ENCODE measurements at places on chromosomes 4 and X. TPM values are rescaled to one million over a fixed set of nuclear protein-coding genes. Genes with fewer than 3 reads are reported as not detected.

- no peak for DNase-seq
Observed at GRCh38 chrX:42495139-42495538, 282.8 kb downstream of the PPP1R2C start.

- no peak for DNase-seq
Observed at GRCh38 chr4:7819446-7819845, 120.2 kb downstream of the AFAP1 start.

- DNase-seq = no peak
Observed at GRCh38 chr4:41359422-41359775, 102.7 kb downstream of the UCHL1 start.

DNA sequence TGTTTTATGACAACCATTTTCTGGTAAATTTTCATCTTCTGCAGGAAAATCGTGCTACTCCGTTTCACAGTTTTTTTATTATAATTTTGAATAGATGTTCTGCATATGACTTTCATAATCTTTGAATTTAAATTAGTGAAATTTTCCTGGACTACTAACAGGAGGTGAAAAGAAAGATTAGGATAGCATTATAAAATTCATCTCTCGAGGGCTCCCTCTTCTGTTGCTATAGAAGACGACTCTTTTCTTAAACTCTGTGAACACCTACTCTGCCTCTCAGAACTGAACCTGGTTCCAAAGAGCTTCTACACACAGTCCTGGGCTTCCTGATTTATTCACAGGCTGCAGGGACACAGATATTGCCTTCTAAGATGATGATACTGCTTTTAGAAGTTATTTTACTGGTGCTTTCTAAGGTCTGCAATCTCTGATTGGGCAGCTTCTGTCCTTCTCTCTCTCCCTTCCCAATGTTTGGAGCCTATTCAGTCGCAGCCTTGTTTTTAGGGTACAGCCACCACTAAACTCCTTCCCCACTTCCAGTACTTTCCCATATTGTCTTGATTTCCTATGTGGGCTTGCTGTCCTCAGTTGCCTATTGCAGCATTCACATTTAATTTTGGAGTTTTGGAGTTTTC lies 10.1 kb upstream of the SAP30 start:
- DNase-seq = no peak

- DNase-seq = no peak
Observed at GRCh38 chr4:74999714-75000309, 66.9 kb downstream of the PARM1 start.

DNA sequence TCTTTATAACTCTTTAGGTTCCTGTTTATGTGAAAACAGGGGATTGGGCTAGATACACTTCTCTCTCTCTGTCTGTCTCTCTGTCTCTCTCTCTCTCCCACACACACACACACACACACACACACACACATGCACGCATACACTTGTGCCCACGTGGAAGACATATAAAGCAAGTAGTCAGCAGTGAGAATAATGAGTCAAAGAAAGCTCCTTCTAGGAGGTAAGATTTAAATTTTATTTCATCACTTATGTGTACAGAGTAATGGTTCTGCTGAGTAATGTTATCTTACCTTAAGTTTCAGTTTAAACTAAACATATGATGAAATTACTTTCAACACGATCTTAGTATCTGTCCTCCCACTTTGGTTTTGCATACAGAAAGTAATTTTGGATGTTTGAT lies 243.0 kb upstream of the TEX13A start:
- no peak for DNase-seq

ARAP2 gene
- 35.8 TPM for total RNA-seq

TCEAL2 gene
- not detected for total RNA-seq

HTN1 gene
- total RNA-seq = not detected

GRCh38 chr4:182843808-182844325 lies 73.3 kb downstream of the DCTD start:
- DNase-seq = no peak

XPNPEP2 gene
- total RNA-seq = 1.3 TPM

FGF13 gene
- total RNA-seq = not detected

DNA sequence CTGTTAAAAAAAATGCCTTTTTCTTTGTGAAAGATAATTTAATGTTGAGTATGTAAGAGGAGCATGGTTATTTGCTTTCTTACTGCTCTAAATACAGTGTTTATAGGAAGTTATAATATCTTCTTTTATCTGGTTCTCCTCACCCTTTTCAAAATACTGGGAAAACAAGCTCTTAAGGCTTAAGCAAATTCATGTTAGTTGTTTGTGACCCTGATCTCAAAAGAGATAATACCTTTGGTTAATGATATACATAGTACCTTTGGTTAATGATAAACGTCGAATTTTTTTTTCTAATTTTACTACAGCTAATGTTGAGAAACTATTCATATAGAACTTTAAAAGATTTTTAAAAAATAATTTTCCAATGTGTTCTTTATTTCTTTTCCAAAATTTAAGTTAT lies 180.1 kb downstream of the RAPGEF2 start:
- DNase-seq = no peak

GRCh38 chr4:57448452-57448851 lies 338.3 kb upstream of the IGFBP7 start:
- DNase-seq = no peak

CTAG2 gene
- total RNA-seq = not detected

DNA sequence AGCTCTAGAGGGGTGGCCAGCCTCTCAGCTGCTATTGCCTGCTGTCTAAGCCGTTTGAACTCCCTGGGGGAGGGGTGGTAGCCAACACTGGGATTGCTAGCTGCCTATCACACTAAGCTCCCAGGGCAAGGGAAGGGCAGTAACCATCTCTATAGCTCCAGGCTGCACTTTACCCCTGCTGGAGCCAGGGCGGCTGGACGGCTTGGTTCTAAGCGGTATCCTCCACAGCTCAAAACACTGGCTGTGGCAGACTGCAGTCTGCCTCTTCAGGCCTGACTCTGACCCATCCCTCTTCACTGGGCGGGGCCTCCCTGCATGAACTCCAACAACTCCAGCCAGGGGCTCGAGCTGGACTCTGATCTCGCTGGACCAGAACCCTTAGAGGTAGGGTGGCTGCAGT lies 55.3 kb upstream of the GNRHR start:
- no peak for DNase-seq

BMPR1B gene
- total RNA-seq = not detected

- no peak for DNase-seq
Observed at GRCh38 chr4:150145946-150146340, 67.7 kb downstream of the DCLK2 start.

DNA sequence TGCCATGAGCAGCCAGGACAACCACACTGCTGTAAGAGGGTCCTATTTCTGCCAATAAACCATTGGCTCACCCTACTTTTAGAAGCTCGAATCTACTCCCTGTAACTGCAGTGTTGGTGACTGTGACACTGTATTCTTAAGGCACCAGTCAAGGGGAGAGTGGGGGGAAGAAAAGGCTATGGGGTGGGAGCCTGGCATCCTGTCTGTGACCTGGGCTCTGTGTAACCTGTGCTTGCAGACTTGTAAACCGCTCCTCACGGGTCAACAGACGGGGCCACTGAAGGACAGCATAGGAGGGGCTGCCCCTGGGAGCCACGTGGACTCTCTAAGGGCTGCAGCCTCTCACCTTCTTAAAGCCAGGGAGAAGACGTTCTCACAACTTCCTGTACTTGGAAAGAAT lies 42.2 kb upstream of the ENPP6 start:
- no peak for DNase-seq

- DNase-seq = no peak
Observed at GRCh38 chrX:96386981-96387380, 297.7 kb upstream of the DIAPH2 start.

DNA sequence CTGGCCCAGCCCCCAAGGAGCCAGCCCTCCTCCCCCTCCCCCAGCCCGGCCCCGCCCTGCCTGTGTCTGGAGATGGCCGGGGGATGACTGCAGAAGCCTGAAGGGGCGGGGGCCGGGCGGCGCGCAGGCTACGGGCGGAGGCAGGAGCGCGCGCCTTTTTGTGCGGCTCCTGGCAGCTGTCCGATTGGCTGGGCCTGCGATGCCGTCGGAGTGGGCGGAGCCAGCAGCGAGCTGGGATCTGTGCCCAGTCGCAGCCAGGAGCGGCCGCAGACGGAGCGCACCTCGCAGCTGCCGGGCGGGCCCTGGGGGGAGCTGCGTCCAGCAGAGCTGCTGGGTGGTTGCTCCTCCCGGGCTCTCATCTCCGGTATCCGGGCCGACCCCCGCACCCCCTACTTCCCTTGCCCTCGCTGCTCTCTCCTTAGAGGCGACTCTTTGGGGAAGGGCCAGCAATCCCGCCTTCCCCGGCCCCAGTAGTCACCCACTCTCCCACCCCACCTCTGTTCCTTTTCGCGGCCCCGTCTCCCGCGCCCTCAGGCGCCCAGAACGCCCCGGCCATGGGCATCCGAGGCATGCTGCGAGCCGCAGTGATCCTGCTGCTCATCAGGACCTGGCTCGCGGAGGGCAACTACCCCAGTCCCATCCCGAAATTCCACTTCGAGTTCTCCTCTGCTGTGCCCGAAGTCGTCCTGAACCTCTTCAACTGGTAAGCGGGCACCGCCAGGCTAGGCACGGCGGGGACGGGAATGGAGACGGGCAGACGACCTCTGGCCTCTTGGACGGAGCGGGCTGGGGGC lies at the start of gene GABRQ:
Gene GABRQ, plus strand, starts transcription at position 247 of the 794 bp plus-strand sequence. Its CDS starts 308 bp downstream, at position 555.
- DNase-seq = no peak

DNA sequence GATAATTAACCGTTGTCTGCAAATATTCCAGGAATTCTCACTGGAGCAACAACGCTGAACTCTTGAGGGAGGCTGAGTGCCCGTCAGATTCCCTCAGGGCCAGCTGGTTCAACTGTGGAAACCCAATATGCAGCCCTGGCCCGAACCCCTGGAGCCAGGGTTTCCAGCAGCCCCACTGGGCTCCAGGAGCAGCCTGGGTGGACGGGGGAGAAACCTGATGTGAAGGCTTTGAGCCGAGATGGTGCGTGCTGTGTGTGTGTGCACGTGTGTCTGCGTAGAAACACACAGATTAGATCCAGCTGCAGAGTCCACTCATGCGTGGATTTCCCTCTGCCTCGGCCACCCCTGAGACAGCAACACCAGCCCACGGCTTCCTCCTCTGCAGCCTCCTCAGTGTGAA lies 19.4 kb upstream of the SLC25A6 start:
- DNase-seq = no peak

SERPINA7 gene
- not detected for total RNA-seq

GAGE12E gene
- total RNA-seq = not detected

TMEM255A gene
- total RNA-seq = not detected

TCEAL5 gene
- not detected for total RNA-seq

GRCh38 chr4:128241019-128241418 lies 46.6 kb downstream of the PGRMC2 start:
- DNase-seq = no peak
